ENCODE measurements at places on chromosomes 7 and 10.

DNA sequence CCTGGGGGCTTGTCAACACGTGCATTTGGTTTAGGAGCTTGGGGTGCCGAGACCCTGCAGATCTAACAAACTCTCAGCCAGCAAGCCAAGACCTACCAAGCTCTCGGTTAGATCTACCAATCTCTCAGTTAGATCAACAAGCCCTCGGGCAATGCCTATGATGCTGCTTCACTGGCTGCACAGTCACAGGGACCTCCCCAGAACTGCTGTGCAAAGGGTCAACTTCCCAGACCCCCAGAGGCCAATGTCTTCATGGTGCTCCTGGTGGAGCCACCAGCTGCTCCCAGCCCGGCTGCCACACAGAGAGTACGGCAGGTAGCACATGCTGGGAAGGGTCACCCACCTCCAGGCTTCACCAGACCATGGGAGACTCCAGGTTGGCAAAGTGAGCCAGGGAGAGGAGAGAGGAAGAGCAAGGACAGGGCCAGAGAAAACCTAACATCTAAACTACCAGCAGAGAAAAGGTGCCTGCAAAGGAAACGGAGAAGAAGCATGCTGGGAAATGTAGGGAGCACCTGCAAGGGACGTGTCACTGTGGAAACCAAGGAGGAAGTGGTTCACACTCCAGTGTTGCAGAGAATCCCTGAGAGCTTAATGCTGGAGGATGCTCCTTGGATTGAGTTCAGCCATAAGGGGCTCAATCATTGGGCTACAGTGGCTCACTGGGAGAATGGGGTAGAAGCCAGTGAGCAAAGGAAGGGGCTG, 51.5 kb upstream of the GDF10 start:
- DNase-seq, result no peak

GRCh38 chr7:55185321-55185802, 166.5 kb downstream of the EGFR start:
- DNase-seq, result no peak

- no peak for DNase-seq
Measured at GRCh38 chr10:113118882-113119281, 168.8 kb downstream of the TCF7L2 start.

GRCh38 chr10:126905776-126906703, 812 bp downstream of the DOCK1 start:
- no peak for DNase-seq

DNA sequence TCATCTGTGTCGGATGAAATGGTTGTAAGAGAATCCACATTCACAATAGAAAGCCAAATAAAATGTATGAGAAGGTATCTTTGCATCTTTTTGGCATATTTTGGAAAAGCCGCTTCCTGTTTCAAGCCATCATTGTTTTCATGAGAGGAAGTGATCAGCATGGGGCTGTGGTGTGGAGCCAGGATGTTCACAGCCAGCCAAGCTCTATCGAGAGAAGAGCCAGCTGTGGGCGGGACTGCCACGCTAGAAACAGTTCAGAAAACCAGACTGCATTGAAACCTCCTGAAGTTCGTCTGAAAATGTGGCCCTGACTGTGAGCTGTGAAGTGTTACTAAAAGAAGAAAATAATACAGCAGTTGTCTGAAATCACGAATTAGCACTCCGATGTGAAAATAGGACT, 21.2 kb upstream of the NPS start:
- peak; percentile 29 for DNase-seq

DNA sequence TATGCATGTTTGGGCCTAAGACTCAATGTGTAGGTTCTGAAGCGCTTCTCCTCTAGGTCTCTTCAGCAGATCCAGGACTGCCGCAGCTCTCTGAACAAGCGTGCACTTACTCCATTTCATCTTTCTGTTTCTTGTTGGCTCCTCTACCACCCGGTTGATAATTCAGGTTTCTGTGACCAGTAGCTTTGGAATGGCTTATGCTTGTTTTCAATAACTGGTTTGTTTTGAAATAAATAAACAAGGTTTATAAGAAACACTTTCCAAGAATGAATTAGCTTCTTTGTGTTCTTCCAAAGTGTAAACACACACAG, 1.5 kb downstream of the MDFIC start:
- DNase-seq, result no peak

GRCh38 chr7:91266067-91266688, 1.9 kb downstream of the FZD1 start:
- DNase-seq, result peak; percentile 47

GRCh38 chr7:29289156-29290021, 94.8 kb downstream of the CHN2 start:
- peak; percentile 43 for DNase-seq

GRCh38 chr7:98656899-98657298, 39.8 kb downstream of the NPTX2 start:
- DNase-seq, result no peak

All from muscle of arm (tissue), 14 donors.